GM23248 (cell line): ENCODE measurements at places on chromosomes 3 and 15. TPM values are rescaled to one million over a fixed set of nuclear protein-coding genes. Genes with fewer than 3 reads are reported as not detected.

- H3K36me3 ChIP-seq = no peaks in the 10 kb centered on the region
- no peaks in the 10 kb centered on the region for H3K4me1 ChIP-seq
- H3K27ac ChIP-seq = no peak overlapping the region
- H3K4me3 ChIP-seq = no peak overlapping the region
Observed at GRCh38 chr3:125641891-125642290, 46.6 kb upstream of the OSBPL11 start.

GRCh38 chr15:101288905-101289513, 6.0 kb downstream of the SNRPA1 start:
- peaks cover 14% of the 10 kb centered on the region; the same call in 1 of the 2 replicates for H3K4me1 ChIP-seq
- H3K36me3 ChIP-seq = peaks cover 51% of the 10 kb centered on the region
- peak; percentile 80 for DNase-seq

GRCh38 chr3:65173841-65174240, 486.0 kb upstream of the ADAMTS9 start:
- no peak overlapping the region for H3K27ac ChIP-seq
- H3K4me3 ChIP-seq = no peak overlapping the region
- no peaks in the 10 kb centered on the region for H3K36me3 ChIP-seq
- DNase-seq = peak; percentile 30

DNA sequence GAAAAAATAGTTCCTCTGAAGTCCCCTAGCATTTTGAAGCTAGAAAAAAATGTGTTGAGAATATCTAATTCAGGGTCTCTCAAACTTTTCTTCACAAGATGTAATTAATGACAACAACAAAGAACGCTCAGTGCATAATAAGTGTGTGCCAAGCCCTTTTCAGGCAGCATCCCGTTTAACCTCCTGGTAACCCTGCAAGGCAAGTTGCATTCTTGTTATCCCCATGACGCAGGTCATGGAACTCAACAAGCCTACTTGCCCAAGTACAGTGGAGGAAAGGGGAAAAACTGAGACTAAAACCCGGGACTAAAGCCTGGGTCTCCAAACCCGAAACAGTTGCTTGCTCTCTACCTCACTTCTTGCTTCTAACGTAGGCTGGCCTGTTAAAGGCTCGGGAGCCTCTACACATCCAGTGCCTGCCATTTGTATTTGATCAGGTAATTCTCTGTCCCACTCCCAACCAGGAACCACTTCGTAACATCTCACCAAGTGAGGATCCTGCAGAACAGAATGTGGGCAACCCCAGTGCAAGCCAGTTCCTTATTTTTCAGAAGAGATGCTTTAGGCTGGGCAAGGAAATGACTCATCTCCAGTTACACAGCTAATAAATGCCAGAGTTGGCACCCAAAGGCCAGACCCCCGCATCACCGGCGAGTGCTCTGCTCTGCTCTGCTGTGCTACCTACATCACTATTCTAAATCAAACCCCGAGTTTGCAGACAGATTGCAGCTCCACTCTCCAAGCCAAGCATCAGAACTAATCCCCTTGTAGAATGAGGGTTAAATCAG, 28.3 kb downstream of the LMCD1 start:
- no peak overlapping the region for H3K4me3 ChIP-seq
- peaks cover 42% of the 10 kb centered on the region for H3K4me1 ChIP-seq
- DNase-seq = peak; percentile 65

DNA sequence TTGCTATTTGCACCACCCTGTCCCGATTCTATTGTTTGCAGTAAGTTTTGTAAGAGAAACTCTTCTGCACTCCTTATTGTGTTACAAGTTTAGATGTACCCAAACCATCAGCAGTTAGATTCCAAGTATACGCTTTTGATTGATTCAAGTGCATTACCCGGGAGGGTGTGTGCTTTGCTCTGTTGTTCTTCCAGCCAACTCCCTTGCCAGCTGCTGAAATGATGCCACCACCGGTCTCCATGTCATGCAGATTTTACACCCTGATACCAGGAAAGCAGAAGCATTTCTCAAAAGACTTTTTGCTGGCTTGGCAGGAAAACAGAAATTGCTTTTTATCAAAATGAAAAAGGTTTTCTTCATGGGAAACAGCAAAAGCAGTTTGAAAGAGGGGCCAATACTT, 1006.6 kb upstream of the CFAP20DC start:
- peaks cover 27% of the 10 kb centered on the region for H3K4me1 ChIP-seq
- H3K4me3 ChIP-seq = no peak overlapping the region
- H3K27me3 ChIP-seq = no peaks in the 10 kb centered on the region; the same call in 1 of the 2 replicates
- no peak overlapping the region for H3K27ac ChIP-seq
- DNase-seq = no peak

DNA sequence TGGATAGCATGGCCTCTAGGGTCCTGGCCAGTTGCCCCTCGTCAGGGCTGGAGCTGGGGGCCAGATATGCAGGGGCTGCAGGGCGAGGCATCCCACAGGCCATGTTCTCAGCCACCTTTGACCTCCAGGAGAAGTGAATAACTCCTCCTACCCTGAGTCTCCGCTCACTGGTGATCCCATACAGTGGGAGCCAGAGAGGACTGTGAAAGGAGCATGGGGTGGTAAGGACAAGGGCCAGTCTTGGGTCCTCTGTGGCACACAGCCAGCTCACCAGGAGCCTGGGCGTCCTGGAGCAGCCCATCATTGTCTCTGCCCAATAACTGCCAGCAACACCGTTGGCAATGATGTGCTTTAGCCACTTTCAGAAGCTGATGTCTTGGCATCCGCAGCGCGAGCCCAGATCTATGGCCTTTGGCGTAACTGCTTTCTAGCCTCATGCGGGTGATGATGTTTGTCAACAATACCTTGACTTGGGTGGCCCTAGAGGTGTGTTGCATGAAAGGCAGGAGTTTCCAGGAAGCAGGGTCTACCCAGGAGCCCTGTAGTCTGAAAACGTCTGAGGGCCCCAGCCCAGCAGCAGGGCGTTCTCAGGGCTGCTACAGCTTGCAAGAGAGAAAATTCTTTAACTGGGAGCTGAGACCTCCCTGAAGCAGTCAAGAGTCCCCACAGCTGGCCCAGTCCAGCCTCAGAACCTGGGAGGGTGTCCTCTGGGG, 61.1 kb upstream of the IQSEC1 start:
- no peak for DNase-seq
- H3K36me3 ChIP-seq = no peaks in the 10 kb centered on the region
- no peak overlapping the region for H3K4me3 ChIP-seq
- H3K27ac ChIP-seq = no peak overlapping the region
- H3K27me3 ChIP-seq = peaks cover 23% of the 10 kb centered on the region

DNA sequence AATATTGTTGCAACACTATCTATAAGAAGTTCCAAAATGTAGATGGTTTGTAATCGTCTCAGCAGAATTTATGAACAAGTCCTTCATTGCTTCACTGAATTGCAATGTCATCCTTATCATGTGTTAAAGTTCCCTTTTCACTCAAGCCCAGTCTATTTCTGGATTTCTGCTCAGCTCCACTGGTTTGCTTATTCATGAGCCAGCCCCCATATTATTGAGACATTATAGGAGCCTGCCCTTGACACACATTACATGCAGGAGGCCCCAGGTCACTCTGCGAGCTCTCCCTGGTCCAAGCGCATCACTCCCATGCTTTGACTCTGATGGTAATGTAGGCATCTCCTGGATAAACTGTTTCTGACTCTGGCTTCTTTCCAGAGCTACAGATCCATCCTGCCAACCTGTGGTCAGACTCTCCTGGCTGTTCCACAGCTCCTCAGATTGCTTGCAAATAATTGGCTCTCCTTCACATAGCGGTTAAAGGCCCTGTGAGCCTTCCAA, 56.9 kb downstream of the ABTB1 start:
- DNase-seq = no peak
- H3K4me3 ChIP-seq = no peak overlapping the region
- H3K4me1 ChIP-seq = peaks cover 7% of the 10 kb centered on the region
- no peaks in the 10 kb centered on the region for H3K36me3 ChIP-seq
- no peaks in the 10 kb centered on the region for H3K27me3 ChIP-seq

GRCh38 chr15:51131596-51132290, 37.0 kb upstream of the TNFAIP8L3 start:
- no peaks in the 10 kb centered on the region for H3K36me3 ChIP-seq
- H3K27me3 ChIP-seq = no peaks in the 10 kb centered on the region
- no peak overlapping the region for H3K4me3 ChIP-seq
- peak overlapping the region; percentile 71 for H3K27ac ChIP-seq
- peak; percentile 29 for DNase-seq
- H3K4me1 ChIP-seq = peaks cover 28% of the 10 kb centered on the region

- peak; percentile 20 for DNase-seq
- peak overlapping the region; percentile 12; the same call in 1 of the 2 replicates for H3K27ac ChIP-seq
Observed at GRCh38 chr3:36701249-36701572, 63.1 kb downstream of the DCLK3 start.

The ATP13A5 gene
- polyA plus RNA-seq = not detected in 2 replicates

The CRABP1 gene
- polyA plus RNA-seq = not detected in 2 replicates

The HACD3 gene
- polyA plus RNA-seq = 119 and 135 TPM in 2 replicates

The NR1D2 gene
- polyA plus RNA-seq = 7.8 TPM in 2 replicates

The PTH1R gene
- polyA plus RNA-seq = 0.37 and 0.60 TPM in 2 replicates
